Iris pigment epithelial cell (primary cell): ENCODE measurements at places on chromosomes 5 and 9.

DNA sequence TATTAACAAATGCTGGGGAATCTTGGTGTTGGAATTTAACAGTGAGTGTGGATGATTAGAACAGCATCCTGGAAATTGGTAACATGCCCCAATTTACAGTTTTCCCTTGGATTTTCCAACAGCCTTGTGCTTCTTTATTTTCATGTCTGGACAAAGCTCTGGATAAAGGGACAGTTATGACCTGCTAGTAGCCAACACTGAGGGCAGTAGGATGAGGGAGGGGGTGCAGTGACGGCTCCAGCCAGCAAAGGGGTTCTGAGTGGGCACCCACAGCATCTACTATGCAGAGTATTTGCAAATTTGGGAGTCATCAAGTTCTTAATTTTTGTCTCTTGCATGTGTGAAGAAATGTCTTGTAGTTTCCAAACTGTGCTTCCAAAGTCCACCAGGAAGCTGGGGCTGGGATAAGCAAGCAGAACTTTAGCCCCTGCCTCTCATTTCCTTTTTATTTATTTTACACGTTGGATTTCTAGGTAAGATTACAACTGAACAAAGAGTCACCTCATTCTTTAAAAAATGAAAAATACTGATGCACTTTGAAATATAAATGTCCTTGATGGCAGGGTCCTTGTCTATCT lies 63.0 kb upstream of the SELENOP start:
- no peak for DNase-seq

- DNase-seq: peak; percentile 98
Measured at GRCh38 chr5:39194466-39195136, 24.8 kb downstream of the FYB1 start.

DNA sequence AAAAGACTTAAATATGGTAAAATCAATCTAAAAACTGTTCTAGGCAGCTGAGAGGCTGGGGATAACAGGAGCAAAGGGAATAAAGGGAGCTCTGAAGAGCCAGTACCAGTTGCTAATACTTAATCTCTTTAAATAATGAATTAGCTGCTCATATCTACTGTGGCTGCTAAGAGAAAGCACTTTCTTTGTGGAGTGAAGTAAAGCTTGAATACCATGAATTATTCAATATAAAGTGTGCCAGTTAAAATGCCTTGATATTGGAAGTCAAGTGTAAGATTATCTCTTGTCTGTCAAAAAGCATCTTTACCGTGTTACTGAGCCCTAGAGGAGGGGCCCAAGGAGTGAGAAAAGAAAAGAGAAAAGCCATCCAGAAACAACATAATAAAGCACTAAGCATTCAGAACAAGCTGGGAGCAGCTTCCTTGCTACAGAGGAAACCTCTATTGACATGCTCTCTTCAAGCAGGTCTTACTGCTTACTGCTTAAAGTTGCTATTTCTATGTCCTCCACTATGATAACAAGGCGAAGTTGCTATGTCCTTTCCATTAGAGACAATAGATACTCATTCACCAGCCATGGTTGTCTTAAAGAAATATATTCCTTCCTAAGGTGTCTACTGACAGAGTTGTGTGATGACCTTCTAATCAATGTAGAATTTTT lies 297.4 kb downstream of the CETN3 start:
- DNase-seq: no peak

DNA sequence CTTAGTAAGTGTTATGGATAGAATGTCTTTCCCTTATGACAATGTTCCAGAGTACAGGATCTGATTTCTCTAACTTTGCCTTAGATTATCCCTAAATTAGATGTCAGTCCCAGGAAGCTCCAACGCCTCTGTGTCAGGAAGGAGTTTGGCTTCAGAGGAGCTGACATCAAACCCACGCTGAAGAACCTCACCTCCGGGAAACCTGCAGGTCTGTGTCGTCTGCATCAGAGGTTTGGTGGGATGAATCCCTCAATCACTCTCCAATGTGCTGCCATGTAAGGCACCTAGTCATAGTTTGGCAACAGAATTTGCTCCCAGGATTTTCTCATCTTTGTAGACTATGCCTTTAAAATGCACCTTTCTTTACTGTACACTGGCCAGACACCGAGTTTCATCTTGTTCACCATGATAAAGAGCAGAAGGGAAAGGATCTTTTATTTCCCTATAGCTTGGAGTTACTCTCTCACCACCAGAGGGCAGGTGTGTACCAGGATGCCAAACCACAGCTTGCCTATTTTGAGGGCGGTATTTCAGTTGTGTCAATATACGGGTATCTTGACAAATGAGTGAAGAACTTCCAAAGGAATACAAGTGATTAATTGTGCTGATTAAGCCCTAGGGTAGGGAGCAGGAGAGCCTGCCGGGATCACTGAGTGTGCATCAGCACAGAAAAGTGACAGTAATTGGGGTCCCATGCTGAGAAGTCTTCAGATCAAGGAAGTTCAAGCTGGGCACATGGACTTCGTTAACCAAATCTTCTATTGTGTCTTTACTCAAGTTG lies 23.4 kb downstream of the MINAR2 start:
- peak; percentile 50 for DNase-seq

GRCh38 chr9:134951461-134951860 lies 33.7 kb upstream of the FCN1 start:
- no peak for DNase-seq

- no peak for DNase-seq
Measured at GRCh38 chr5:175658299-175659145, 651 bp downstream of the HRH2 start.

- no peak for DNase-seq
Measured at GRCh38 chr9:126556560-126557250, 57.0 kb upstream of the LMX1B start.

DNA sequence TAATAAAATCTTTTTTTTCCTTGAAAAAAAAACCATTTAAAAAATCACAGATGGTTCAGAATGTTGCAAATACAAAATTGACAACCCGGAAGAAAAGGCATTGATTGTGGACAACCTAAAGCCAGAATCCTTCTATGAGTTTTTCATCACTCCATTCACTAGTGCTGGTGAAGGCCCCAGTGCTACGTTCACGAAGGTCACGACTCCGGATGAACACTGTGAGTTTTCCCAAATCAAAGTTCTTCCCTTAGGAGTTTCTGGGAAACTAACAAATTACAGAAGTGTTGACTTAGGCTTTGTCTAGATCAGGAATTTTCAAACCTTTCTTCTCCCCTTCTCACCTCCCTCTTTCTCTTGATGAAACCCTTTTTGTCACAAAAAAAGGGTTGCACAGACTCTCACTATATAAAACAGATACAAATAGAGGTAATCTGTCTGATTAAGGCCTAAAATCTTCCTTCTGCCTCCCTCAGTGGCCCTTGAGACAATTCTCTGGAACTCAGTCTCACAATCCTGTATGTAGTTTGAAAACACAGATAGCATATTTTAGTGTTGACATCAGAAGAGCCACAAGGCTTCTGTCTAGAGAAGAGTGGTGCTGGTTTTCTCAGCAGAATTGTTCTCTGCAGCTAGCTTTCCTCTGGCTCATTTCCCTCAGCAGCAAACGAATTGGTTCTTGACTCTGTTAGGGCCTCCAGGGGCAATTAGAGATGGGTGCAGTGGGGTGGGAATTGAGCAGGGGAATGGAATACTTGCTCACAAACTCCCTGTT lies 79.5 kb downstream of the OSMR start:
- DNase-seq: peak; percentile 86

GRCh38 chr5:68932830-68933434 lies 160.9 kb upstream of the SLC30A5 start:
- no peak for DNase-seq

DNA sequence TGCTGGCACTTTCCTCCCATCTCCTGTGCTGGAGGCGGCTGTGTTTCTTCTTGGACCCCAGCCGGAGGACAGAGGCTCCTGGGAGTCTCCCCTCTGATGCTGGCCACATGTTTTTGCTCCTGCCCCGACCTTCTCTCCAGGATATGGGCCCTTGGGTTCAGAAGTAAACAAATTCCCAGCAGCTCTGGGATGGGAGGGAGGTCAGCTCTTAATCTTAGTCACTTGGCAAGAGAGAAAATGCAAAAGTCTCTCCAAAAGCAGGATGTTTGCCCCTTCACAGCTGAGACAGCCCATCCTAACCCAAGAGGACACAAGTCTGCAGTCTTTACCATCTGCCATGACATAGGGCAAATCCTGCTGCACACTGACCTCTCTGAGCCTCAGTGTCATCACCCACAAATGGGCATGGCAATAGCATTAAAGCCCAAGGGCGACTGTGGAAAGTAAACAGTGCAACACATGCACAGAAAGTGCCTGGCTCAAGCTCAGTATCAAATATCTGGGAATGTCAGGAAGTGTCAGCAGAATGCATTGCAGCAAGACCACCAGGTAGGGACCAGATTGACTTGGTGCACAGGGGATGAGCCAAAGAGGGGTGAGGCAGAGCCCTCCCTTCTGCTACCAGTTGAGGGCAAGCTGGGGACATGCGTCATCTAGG lies 117.0 kb upstream of the CXCL14 start:
- no peak for DNase-seq

DNA sequence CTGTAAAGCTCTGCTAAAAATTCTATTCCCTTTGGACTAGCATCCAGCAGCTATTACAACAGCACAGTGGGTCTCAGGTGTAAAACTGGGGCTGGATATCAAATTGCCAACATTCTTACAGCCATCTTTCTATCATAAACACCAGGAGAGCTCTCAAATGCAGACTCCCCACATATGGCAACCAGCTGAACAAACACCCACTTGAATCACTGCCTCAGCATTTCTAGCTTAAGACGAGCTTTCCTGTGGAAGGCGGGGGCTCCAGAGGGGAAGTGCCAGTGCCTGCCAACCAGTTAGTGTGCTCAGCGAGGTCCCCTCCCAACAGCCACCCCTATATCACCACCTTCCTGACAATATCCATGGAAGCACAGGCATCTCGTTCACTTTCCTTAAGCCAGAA lies 62.2 kb downstream of the IPPK start:
- peak; percentile 88 for DNase-seq

DNA sequence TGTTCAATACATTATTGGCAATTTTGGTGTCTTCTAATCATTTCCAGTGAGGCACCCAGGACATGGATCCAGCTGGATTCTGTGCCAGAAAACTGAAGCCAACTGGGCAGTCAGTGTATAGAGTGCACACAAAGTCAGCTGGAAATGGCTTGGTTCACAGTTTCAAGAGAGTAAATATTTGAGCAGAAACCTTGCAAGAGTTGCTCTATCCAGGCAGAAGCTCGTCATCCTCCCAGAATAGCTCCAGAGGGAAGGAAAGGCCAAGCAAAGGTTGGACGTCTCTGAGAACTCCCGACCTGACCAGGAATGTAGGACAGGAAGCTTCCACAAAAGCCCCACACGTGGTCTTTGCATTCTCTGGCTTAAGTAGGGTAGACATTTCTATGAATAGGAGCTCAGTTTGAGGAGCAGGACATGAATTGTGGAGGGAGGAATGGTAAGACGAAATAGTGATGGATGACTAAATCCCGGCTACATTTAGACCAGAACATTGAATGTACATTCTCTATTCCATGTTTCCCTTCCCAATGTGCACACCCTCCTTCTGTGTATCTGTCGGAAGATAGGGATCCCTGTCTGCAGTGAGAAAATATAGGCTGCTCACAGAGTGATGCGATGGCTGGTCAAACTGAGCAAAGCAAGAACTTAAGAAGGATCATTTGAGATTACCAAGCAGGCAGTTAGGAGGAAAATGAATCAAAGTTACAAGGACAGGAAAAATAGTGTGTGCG lies 72.7 kb upstream of the FCN2 start:
- DNase-seq: peak; percentile 60

DNA sequence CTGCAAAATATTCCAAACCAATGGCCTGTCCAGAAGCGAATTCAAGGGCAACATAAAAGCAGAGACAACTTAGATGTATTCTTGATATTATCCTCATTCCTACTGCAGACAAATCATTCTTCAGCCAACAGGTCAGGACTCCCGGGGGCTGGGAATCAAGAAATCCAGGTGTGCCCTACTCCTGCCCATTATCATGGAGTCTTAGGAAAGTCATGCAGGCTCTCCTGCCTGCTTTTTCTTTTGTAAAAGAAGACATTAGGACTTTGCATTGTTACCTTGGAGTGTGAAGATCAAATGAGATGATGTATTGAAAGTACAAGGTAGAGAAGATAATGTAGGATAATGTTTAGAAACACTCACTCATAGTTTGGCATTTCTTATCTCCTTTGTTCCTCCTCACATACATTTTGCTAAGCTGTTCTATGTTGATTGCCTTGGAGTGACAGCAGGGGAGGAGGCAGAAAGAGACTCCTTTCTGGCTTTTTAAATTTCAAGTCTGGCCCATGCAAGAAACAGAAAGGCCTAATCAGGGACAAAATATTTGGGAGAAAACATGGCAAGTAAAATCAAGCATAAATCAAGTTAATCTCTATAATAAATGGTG lies 113.8 kb downstream of the SV2C start:
- no peak for DNase-seq

DNA sequence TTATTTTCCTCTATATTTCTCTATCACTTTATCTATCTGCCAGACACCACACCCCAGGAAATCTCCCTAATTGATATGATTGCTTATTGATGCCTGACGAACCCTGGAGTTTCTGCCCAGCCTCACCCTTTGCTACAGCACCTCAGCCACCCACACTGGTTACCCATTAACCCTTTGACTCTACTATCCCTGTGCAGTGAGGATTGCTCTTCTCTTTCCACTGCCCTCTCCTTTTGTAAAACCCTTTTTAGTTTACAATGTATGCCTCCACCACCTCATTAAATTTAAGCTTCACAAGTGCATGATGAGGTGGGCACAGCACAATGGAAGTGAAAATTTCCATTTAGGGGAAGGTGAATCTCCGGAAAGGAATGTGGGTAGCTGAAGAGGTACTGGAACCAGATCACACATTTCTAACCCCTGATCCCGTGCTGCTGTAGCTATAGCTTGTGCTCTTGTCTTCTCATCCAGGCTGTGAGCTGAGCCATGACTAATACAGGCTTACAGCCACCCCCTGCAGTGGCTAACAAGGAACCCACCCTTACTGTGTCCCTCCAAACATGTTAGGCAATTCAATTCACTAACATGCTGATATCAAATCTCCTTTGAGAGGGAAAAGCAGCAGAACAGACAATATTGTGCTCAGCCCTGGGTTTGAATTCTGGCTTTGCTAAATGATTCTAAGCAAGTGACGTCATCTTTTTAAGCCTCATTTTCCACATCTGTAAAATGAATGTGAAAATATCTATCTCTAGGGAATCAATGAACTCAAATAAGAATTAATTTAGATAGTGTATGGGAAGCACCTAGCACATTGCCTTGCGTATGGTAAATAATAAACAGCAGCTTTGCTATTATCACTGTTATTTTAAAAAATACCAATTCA lies 186.9 kb upstream of the TRIM32 start:
- DNase-seq: peak; percentile 56

DNA sequence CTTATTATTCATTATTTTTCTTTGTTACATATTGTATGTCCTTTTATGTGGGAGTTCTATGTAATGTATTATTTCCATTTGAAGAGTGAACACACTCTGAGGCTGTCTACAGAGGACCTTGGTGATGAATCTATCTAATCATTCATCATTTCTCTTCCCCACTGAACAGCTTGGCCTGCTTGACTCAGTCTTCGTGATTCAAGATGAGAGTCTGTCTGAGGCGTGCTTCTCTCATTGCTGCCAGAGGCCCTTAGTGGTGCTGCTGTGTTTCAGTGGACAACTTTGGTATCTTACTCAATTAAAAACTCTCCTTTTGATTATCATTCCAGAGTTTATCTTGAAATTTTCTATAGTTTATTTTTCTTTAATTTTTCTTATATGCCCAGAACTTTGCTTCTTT lies 318.1 kb upstream of the DAB2 start:
- no peak for DNase-seq
